NCI-H187 (cell line): ENCODE measurements at places on chromosomes 7 and 10.

- DNase-seq = no peak
These were observed 145.5 kb downstream of the BMS1 start for GRCh38 chr10:42928064-42928463.

DNA sequence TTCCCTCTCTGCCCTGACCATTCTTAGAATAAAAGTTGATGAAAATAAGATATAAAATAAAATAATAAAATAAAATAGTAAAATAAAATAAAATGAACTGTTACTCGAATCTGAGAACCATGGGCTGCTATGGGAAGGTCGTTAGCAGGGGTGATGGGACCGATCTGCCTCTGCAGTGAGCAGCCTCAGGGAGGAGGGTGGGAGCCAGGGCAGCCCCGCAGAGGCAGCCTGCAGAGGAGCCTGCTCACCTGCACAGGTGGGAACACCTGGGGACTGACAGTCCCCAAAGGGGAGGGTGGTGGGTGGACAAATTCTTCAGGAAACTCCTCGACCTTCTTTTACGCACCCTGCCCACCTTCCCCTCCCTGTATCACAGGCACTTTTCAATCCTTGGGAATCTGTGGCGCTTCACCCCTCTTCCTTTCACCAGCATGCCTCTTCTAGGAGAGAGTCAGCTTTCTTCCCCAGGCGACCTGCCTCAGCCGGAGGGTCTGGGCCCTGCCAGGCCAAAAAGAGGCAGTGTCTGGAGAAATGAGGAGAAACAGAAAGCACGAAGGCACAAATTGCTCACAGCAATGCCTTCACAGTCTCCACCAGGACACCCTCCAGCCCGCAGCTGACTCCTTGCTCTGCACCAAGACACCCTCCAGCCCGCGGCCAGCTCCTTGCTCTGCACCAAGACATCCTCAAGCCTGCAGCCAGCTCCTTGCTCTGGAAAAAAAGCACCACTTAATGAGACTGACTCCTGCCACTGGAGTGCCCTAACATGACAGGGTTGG, 368.4 kb upstream of the SHH start:
- no peak for DNase-seq

DNA sequence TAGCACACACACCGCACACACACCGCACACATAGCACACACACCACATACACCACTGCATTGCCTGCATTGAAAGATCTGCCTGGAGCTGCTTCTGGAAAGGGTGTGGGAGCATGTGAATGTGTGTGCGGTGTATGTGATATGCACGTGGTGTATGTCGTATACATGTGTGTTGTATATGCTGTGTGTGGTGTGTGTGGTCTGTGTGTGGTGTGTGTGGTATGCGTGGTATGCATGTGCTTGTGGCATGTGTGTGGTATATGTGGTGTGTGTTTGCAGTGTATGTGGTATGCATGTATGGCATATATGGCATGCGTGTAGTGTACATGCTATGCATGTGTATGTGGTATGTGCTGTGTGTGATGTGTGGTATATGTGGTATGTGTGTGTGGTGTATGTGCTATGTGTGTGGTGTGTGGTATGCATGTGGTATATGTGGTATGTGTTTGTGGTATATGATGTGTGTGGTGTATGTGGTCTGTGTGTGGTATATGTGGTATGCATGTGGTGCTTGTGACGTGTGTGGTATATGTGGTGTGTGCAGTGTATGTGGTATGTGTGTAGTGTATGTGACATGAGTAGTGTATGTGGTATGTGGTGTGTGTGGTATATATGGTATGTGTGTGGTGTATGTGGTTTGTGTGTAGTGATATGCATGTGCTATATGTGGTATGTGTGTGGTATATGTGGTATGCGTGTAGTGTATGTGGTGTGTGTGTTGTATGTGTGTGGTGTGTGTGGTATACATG, 176.2 kb downstream of the WDR37 start:
- DNase-seq = no peak

- no peak for DNase-seq
These were observed 49.1 kb downstream of the AOC1 start for GRCh38 chr7:150901160-150902035.

- DNase-seq = no peak
These were observed 176.1 kb downstream of the ABCA13 start for GRCh38 chr7:48347230-48347825.

GRCh38 chr10:116845823-116846222, 3.5 kb upstream of the ENO4 start:
- no peak for DNase-seq

DNA sequence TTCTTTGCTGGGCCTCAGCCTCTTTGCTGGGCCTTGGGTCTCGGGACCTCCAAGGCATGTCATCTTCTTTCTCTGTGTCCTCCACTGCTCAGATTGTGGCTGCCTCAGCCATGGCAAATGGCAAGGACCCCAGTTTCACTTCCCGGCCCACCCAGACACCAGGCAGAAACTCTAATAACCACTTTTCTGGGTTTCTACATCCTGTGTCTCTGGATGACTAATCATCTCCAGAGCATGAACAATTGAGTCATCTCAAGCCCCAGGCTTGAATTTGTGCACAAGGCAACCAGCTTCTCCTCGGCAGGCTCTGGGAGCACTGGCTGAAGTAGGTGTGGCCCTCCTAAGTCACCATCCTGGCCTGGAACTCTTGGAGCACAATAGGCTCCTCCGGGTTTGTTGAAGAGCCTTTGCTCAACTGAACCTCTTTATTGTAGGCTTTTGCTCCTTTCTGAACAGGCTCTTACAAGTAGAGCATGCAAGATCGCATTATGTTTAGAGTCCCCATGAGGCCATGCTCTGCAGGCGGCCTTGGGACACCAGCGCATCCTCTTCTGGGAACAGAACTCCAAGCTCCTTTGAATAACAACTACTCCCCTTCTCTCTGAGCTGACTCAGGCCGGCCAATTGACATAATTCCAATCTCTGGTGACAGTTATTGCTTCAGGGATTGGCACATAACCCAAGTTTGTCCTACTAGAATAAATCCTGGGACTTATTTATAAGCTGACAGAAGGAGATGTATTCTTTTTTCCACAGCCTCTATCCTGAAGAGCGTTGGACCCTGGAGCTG, 218.1 kb downstream of the WDR11 start:
- DNase-seq = no peak
